ENCODE measurements at places on chromosomes 16 and 17. TPM values are rescaled to one million over a fixed set of nuclear protein-coding genes. Genes with fewer than 3 reads are reported as not detected.

The ABCA6 gene
- 5.5 TPM for polyA plus RNA-seq

The HOXB3 gene
- polyA plus RNA-seq: 222 TPM

The NEUROD2 gene
- 0.04 TPM for polyA plus RNA-seq

The CCL5 gene
- polyA plus RNA-seq: 1.4 TPM

The OTOP2 gene
- polyA plus RNA-seq: not detected

The RNF157 gene
- polyA plus RNA-seq: 33.2 TPM

The OMG gene
- polyA plus RNA-seq: 0.37 TPM

The PRDM7 gene
- polyA plus RNA-seq: 0.44 TPM

The KRT25 gene
- polyA plus RNA-seq: not detected

The NPIPB2 gene
- polyA plus RNA-seq: 5.5 TPM

The TMEM208 gene
- 40.1 TPM for polyA plus RNA-seq

The ZFP3 gene
- polyA plus RNA-seq: 13.7 TPM

The CES5A gene
- 0.15 TPM for polyA plus RNA-seq

The GABARAPL2 gene
- polyA plus RNA-seq: 156 TPM

The LPCAT2 gene
- polyA plus RNA-seq: 10.8 TPM

The GDPD3 gene
- 13.6 TPM for polyA plus RNA-seq

The HEXIM1 gene
- 44.8 TPM for polyA plus RNA-seq

The TAC4 gene
- polyA plus RNA-seq: 1.5 TPM

The KRT36 gene
- polyA plus RNA-seq: not detected

The RGS11 gene
- polyA plus RNA-seq: 1.8 TPM

The SULT1A2 gene
- 3.1 TPM for polyA plus RNA-seq

The COL1A1 gene
- polyA plus RNA-seq: 498 TPM

The EVPL gene
- polyA plus RNA-seq: 25.9 TPM

The TMC5 gene
- 0.26 TPM for polyA plus RNA-seq

The CHST4 gene
- 0.21 TPM for polyA plus RNA-seq

The CFAP97D1 gene
- 0.15 TPM for polyA plus RNA-seq

The CES4A gene
- 7.3 TPM for polyA plus RNA-seq

The IGSF6 gene
- 8.4 TPM for polyA plus RNA-seq

The CNGB1 gene
- 0.11 TPM for polyA plus RNA-seq

The AGRP gene
- 0.91 TPM for polyA plus RNA-seq

The PTX4 gene
- not detected for polyA plus RNA-seq

The VAMP2 gene
- 139 TPM for polyA plus RNA-seq

The HASPIN gene
- polyA plus RNA-seq: 3.2 TPM

The SCO1 gene
- polyA plus RNA-seq: 40.8 TPM

The CRYBA1 gene
- polyA plus RNA-seq: not detected

The TOP2A gene
- polyA plus RNA-seq: 176 TPM

The CDH16 gene
- 267 TPM for polyA plus RNA-seq

The PITPNC1 gene
- polyA plus RNA-seq: 21.5 TPM

The ZNF18 gene
- polyA plus RNA-seq: 11.0 TPM

The TNRC6A gene
- polyA plus RNA-seq: 87.3 TPM

The CDT1 gene
- polyA plus RNA-seq: 16.6 TPM

The KCNH6 gene
- polyA plus RNA-seq: 2.5 TPM

The TP53TG3B gene
- not detected for polyA plus RNA-seq

The TBC1D3H gene
- polyA plus RNA-seq: not detected

The GPT2 gene
- polyA plus RNA-seq: 33.3 TPM

The POLG2 gene
- polyA plus RNA-seq: 22.9 TPM

The KRTAP4-3 gene
- not detected for polyA plus RNA-seq

The ZNF598 gene
- 25.0 TPM for polyA plus RNA-seq

The TAOK2 gene
- polyA plus RNA-seq: 53.1 TPM

Measured in renal pelvis (tissue), 12 donors.